ENCODE measurements at places on chromosomes 3 and 15. TPM values are rescaled to one million over a fixed set of nuclear protein-coding genes. Genes with fewer than 3 reads are reported as not detected.

PML gene
- 18.6 TPM for total RNA-seq

CERS3 gene
- total RNA-seq: 0.19 TPM

CHRM5 gene
- total RNA-seq: not detected

DNA sequence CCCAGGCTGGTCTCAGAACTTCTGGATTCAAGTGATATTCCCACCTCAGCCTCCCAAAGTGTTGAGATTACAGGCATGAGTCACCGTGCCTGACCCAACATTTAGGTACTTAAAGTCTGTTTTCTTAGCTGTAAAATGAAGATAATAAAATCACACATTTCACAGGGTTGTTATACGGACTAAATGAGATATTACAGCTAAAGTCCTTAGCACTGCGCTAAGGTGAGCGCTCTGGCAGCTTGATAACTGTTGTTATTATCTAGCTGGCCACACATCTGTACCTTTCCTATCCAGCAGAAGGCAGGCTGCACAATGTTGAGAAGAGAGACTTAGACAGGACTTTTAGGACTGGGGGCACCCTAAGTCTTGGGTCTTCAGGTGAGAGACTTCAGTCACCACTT, 2.7 kb upstream of the LIPH start:
- no peak overlapping the region for H3K4me3 ChIP-seq
- peak overlapping the region; percentile 33 for H3K27ac ChIP-seq
- DNase-seq: no peak
- no peaks in the 10 kb centered on the region for H3K36me3 ChIP-seq
- H3K4me1 ChIP-seq: peaks cover 14% of the 10 kb centered on the region
- H3K27me3 ChIP-seq: no peaks in the 10 kb centered on the region

GRCh38 chr3:107884719-107885460, 205.9 kb downstream of the CD47 start:
- no peak overlapping the region for H3K27ac ChIP-seq
- no peaks in the 10 kb centered on the region for H3K4me1 ChIP-seq
- no peaks in the 10 kb centered on the region for H3K27me3 ChIP-seq

DNA sequence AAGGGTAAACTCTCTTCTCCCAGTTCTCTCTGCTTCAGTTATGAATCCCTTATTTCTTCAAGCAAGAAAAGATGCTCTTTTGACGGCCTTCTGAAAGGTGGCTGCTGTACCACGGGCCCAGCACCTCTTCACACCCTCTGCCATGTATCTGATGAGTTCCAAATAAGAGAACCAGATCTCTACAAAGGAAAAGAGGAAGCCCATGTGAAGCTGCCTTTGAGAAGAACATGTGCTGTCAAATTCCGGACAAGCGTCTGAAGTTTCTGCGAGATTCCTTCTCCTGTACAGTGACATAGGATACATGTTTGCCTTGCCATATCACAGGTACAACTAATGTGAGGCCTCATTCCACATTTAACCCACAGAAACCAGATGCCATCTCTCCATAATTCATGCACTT, 59.2 kb downstream of the SH3BP5 start:
- no peaks in the 10 kb centered on the region for H3K36me3 ChIP-seq
- no peak overlapping the region for H3K27ac ChIP-seq
- H3K4me3 ChIP-seq: no peak overlapping the region

DNA sequence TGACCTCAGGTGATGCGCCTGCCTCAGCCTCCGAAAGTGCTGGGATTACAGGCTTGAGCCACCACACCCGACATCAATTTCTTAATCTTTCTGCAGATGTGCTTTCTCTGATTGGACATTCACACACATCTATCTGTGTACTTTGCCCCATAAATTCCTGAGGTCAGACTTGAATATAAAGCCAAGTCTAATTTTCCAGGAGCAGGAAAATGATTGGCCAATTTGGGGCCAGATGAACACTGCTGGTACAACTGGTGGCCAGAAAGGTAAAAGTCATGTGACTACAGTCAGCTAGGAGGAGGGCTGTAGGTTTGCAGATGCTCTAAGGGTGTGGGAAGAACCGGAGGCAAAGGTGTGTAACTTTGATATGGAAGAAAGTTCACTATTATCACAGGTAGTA, 3.2 kb upstream of the RAD51 start:
- H3K4me1 ChIP-seq: no peaks in the 10 kb centered on the region
- no peaks in the 10 kb centered on the region for H3K27me3 ChIP-seq

DNA sequence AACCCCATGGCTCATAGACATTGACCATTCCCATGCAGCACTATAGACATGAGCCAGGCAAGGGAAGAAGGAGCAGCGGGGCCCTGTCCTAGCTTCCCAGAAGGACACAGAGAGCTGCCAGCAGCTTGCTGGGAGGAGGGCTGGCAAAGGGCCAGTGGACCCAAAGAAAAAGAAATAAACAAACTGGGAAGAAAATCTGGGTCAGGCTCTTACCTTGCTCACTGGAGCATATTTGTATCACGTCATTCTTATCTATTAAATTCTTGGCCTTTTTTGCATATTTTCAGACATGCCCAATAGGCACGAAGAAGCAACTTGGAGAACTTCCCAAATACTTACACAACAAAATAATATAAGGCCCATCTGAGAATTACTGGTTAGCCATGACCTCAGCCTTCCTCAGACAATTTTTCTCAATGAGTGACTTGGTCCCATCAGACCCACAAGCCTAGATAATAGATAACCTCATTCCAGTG, 28.4 kb downstream of the RASGRP1 start:
- no peaks in the 10 kb centered on the region for H3K36me3 ChIP-seq
- H3K27ac ChIP-seq: no peak overlapping the region
- H3K4me3 ChIP-seq: no peak overlapping the region

GRCh38 chr3:175340338-175341015, 481.3 kb downstream of the NAALADL2 start:
- no peaks in the 10 kb centered on the region for H3K36me3 ChIP-seq
- H3K27me3 ChIP-seq: no peaks in the 10 kb centered on the region
- H3K27ac ChIP-seq: no peak overlapping the region

- peaks cover 39% of the 10 kb centered on the region for H3K4me1 ChIP-seq
- H3K27ac ChIP-seq: no peak overlapping the region
Measured at GRCh38 chr3:13482106-13482690, 2.1 kb downstream of the HDAC11 start.

Data from pancreas (tissue), 10 donors.